ENCODE measurements at places on chromosomes 16 and 17.

- DNase-seq, result no peak
Observed at GRCh38 chr17:75679706-75680211, 12.6 kb downstream of the SAP30BP start.

- DNase-seq, result no peak
Observed at GRCh38 chr17:39659279-39660010, 5.7 kb upstream of the TCAP start.

GRCh38 chr17:44854192-44854591, 6.5 kb downstream of the HIGD1B start:
- DNase-seq, result no peak

GRCh38 chr17:10463402-10463801, 6.0 kb downstream of the MYH4 start:
- no peak for DNase-seq

- no peak for DNase-seq
Observed at GRCh38 chr16:30901201-30902028, 5.0 kb downstream of the CTF1 start.

GRCh38 chr17:2053380-2054261, 1.3 kb upstream of the HIC1 start:
- no peak for DNase-seq

GRCh38 chr16:15517743-15518377, 83.5 kb downstream of the BMERB1 start:
- DNase-seq, result no peak

DNA sequence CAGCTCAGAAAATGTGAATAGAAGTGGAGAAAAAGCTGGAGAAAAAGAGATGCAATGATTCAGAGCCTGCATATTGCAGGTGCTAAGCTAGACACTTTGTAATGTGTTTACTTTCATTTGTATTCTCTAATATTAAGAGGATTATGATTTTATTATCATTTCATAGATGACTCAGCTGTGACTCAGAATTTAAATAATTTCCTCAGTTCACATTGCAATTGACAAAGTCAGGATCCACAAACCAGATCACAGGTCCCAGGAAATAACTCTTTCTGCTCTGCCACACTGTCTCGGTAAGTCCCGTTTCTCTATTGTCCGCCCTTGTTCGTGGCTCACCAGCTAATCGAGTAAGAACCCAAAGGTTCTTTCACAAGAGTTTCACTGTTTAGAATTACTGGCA, 235.4 kb upstream of the MON1B start:
- DNase-seq, result no peak

DNA sequence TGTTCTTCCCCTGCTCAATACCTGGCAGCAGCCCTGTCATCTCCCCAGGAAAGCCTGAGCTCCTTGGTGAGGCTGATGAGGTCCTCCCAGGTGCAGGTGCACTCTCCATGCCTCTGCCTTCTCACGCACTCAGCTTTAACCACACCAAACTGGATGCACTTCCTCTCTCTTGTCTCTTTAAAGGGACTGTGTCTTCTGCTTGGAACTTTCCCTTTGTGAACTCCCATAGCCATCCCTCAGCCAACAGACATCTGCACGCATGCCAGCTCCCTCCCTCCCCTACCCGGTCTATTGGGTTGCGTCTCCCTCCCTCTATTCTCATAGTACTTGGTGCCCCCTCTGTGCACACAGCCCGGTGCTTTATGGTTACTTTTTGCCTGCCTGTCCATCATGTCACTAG, 231.2 kb downstream of the MSI2 start:
- no peak for DNase-seq

GRCh38 chr17:16889088-16889465, 82.8 kb downstream of the TNFRSF13B start:
- no peak for DNase-seq

- no peak for DNase-seq
Observed at GRCh38 chr17:80861892-80862291, 129.7 kb upstream of the CHMP6 start.

- DNase-seq, result no peak
Observed at GRCh38 chr17:36629252-36629847, 28.0 kb downstream of the MRM1 start.

DNA sequence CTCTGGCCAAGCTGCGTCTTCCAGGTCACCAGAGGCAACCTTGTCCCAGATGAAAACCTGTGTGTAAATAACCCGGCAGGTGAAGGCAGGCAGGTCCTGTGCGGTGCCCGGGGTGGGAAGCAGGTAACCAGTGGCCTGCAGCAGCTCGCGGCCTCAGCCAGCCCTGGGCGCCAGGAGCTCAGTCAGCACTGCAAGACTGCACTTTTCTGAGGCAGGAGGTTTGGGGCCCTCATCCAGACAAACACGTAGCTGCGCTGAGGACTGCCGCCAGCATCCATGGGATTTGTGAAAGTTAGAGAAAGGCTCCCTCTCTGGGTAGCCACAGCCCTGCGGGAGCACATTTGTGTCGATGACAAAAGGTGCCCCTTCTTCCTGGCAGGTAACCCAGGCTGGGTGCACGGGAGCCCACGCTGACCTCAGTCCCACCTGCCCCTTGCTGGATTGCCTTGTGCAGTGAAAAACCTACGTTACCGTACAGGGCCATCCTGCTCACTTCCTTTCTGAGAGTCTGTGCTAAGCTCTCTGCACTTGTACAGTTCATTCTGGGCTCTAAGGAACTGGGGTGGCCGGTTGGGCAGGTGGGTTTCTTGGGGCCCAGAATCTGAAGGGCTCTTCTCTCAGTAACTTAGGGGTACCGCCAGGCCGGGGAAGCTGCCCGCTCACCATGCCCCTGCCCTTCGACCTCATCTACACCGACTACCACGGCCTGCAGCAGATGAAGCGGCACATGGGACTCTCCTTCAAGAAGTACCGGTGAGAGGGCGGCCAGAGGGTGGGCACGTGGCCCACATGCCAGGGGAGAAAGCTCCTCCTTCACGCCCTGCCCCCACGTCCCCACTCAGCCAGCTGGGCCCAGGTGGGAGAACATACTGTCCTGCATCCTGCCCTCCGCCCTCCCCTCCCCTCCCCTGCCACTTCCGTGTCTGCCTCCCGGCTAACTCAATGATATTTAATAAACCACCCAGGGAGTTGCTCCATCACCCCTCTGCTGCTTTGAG, 56.4 kb downstream of the MGAT5B start:
- no peak for DNase-seq

DNA sequence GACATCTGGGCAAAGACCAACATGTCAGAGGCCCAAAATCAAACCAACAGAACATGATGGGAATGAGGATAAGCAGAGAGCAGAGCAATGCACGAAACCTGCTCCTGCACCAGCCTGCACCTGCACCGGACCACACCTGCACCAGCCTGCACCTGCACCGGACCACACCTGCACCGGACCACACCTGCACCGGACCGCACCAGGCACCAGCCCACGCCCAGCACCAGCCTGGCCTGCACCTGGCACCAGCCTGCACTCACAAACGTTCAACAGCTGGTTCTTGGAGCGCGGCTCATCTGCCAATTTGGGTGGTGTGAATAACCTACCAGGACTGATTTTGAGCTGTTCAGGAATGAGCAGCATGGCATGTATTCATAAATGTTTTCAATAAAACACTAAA, 18.2 kb downstream of the CEP131 start:
- no peak for DNase-seq

DNA sequence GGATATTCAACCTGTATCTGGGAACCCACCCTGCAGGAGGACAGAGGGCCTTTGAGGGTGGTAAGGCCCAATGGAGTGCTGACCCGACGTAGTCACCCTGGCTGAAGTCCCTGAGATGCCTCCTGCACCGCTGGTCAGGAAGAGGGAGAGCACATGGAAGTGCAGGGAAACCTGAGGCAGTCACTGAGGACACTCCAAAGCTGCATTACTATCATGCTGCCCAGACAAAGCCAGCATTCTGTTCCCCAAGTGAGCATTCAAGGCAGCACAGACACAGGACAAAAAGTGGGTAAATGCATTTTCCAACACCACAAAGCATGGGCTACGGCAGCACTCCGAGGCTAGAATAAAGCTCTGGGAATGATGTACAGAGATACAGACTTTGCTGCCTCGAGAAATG, 46.8 kb upstream of the BCAR1 start:
- DNase-seq, result no peak

GRCh38 chr17:78723957-78724356, 58.1 kb downstream of the CYTH1 start:
- DNase-seq, result no peak

- DNase-seq, result no peak
Observed at GRCh38 chr17:21463204-21463661, 87.1 kb downstream of the KCNJ12 start.

DNA sequence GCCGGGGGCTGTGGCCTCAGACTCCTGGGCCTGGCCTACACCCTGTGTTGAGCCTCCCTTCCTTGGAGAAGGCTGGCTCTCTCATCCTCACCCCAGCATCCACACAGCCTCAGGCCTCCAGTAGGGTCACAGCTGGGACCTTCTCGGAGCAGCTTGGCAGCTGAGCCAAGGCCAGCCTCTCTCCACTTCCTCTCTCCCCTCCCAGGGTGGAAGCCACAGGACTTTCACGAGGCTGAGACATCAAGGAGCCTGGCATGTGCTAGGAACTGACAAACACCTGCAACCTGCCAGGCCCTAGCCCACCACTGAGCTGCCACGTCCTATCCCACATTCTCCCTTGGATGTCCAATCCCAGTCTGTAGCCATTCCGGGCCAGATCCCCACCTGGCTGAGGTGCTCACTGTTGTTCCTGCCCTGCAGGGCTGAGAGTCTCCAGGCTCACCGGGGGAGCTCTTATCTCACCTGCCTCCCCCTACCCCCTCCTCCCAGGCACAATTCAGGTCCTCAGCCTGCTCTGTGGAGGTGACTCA, 3.1 kb downstream of the MMP15 start:
- no peak for DNase-seq

- no peak for DNase-seq
Observed at GRCh38 chr16:75475420-75475847, 10.9 kb upstream of the TMEM170A start.

- DNase-seq, result no peak
Observed at GRCh38 chr16:23155445-23156049, 6.3 kb upstream of the USP31 start.

DNA sequence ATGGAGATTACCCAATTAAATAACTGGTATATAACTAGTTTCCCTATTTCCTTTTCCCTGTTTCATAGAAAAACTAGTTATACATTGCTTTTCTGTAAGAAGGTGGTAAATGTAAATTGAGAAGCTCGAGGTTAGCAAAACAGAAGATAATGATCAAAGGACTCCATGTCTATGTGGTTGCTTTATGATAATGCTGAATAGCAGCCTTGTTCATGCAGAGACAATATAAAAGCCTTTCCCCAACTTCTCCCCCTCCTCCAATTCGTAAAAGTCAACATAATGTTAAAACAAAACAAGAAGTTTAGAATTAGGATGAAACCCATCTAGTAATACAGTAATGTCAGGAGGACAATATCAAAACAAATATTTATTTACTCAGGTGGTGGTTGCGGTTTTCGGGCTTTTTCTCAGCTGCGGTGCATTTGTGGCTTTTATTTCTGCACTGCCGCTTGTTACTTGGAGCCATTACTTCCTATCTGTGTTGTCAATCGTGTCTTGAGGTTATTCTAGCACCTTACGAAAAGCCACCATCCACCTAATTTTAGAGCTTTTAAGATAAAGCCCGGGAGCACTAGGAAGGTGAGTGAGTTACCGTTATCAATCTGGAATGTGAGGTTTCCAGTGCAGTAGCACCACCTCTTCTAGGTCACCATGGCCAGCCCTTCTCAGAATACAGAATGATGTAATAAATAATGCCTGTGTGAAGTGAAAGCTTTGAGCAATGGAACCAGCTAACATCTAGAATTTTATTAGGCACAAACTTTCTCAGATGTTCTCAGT, 297.5 kb downstream of the CDH13 start:
- no peak for DNase-seq

- DNase-seq, result no peak
Observed at GRCh38 chr16:81149614-81150013, 53.4 kb upstream of the GCSH start.

DNA sequence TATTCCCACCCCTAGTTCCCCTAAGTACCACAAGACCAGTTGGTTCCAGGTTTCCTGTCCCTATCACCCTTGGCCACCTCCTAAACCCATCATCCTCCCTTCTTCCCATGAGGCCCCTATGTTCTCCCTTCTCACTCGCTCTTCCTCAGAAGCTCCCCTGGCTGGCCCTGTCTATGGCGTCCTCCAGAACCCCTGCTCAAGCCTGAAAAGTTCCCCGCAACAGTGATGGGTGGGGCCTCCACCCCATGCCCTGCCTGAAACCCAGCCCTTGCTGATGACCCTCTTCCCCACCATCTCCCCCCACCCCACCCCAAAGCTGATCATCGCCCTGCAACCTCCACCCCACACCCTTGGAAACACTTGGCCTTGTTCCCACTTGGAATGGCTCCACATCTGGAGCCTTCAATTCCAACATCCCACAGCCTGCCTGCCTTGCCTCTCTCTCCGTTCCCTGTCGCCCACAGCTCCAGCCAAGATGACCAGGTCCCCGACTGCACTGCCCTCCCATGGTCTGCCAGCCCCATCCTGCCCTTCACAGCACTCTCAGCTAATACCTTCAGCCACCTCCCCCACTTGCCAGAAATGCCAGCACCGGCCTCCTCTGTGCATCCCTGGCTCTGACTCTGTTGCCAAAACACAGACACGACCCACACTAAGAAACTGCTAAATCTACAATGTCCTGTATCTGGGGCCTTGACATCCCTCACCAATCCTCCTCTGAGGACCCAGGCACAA, 10.5 kb downstream of the OSBPL7 start:
- DNase-seq, result no peak

DNA sequence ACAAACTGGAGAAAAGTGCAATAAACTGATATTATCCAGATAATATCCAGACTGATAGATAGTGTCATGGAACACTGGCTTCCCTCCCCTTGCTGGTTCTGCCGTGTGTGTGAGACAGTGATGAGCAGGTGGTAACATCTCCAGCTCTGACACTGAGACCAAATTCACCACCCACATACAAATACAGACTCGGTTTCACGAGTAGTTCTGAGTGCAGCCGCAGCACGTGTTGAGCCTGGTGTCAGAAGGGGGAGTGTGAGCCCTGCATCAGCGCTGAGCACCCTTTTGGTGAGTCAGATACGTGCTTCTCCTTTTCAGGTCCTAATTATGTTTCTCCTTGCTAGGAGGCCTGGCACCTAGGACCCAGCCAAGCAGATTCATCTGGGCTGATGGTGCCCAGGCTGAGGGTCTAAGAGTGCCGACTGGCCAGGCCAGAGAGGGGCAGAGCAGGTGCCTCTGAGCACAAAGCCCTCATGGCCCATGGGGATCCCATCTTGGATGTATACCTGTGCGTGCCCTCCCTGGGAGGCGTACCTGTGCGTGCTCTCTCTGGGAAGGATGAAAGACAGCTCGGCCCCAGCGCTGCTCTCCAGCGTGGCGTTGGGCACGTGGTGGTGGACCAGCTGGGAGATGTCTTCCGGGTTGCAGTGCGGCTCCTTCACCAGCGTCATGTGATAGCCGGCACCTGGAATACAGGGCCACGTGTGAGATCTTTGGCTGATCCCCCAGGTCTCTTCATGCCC, 27.3 kb upstream of the RNPS1 start:
- no peak for DNase-seq

DNA sequence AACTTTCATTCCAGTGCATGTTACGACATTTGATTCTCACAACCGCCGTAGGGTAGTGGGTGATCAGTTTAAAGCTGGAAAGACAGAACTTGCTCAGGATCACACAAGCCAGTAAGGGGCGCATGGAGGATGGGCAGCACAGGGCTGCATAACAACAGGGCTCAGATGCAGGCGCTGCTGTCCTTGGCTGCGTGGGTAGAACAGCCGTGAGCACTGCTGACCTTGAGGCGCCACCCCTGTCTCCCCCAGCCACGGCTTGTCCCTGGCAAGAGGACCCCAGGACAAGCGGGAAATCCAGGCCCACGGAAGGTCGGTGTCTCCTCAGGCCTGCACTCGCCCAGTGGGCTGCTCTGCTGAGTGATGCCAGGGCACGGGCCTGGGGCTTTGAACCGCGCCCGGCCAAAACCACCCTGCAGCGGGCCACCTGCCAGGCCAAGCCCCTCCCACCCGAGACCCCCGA, 84.7 kb downstream of the LMF1 start:
- no peak for DNase-seq

Measured in left renal pelvis (tissue), 4 donors.